ENCODE measurements at places on chromosomes 3 and 15. TPM values are rescaled to one million over a fixed set of nuclear protein-coding genes. Genes with fewer than 3 reads are reported as not detected.

The SCN5A gene
- total RNA-seq: 0.17 TPM

The RBPMS2 gene
- total RNA-seq: not detected

The FEZF2 gene
- total RNA-seq: not detected

GRCh38 chr3:124765197-124765840 is 35.1 kb downstream of the UMPS start:
- DNase-seq: no peak

DNA sequence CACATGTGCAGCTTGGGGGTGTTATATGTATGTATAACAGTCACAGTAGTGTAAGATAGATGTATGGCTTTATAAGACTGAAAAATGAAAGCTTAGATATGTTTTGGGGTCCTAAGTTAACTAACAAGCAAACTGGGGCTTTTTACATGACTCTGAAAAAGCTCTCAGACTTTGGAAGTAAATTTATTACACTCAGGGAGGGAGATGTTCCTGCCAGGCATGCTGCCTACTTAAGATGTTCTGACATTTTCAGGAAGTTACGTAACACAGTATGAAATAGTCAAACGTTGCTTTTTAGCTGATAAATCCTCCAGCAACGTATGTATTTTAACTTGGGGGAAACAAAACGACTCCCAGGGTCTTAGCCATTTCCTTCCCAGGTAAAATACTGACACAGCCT is 1.7 kb upstream of the IFT57 start:
- DNase-seq: no peak

DNA sequence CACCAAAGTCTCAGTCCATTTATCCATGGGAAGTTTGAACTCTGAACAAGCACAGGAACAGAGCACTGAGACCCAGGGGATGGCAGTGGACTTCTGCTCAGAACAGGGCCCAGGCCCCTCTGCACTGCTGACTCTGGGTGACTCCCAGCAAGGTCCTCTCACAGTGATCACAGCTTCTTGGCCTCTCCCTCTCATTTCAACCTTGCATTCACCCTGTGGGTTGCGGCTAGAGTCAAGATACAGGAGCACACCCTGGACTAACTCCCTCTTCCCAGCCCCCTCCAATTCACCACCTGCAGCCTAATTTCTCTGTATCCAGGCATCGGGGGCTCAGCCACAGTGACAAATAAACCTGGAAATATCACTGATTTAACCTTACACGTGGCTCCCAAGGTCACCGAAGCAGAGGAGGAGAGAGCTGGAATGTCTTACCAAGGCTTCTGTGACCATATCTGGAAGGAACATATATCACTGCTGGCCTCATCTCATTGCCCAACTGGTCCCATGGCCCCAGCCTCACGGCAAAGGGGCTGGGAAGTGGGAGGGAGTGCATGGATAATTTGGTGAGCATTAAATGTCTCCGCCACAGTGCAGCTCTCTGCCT is 1.2 kb downstream of the RTP3 start:
- DNase-seq: no peak

DNA sequence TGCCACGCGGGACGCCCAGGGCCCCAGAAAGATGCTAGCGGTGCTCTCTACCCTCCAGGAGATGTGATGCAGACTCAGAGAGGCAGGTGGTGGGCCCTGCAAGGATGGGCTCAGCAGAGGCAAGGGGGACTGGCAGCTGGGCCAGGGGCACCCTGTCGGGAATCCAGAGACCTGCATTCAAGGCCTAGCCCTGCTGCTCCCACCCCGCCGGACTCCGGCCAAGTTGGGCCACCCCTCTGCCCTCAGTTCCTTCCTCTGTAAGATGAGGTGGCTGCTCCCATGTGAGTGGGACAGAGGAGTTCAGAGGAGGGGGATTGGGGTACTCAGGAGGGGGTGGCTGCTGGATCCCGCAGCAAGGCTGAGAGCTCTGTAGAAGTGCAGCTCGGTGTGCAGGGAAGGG is 116.3 kb downstream of the TMEM266 start:
- no peak for DNase-seq

DNA sequence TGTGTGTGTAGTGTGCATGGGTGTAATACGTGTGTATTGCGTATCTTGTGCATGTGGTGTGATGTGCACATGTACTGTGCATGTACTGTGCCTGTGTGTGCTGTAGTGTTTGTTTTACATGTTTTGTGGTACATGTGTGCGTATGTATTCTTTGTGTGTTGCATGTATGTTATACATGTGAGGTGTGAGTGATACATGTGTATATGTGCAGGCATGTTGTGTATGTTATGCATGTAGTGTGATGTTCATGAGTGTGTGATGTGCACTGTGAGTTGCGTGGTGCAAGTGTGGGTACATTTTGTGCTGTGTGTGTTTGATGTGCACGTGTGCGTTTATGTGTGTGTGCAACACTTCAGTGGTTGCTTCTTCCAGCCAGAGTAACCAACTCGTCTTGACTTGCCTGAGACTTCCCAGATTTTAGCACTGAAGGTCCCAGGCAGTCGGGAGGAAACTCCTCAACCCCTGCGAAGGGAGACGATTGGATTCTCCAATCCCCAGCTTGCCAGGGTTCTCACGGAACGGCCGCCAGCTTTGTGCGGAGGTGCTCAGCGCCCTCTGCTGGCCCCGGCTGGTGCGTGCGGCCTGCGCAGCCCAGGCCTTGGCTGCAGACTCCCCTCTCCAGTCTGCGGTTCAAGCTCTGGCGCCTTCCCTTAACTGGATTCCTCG is 3.6 kb downstream of the GALNT15 start:
- peak; percentile 81 for DNase-seq

The GOLGA6L22 gene
- not detected for total RNA-seq

- DNase-seq: no peak
Observed at GRCh38 chr15:46543626-46544025, 908.8 kb downstream of the SQOR start.

DNA sequence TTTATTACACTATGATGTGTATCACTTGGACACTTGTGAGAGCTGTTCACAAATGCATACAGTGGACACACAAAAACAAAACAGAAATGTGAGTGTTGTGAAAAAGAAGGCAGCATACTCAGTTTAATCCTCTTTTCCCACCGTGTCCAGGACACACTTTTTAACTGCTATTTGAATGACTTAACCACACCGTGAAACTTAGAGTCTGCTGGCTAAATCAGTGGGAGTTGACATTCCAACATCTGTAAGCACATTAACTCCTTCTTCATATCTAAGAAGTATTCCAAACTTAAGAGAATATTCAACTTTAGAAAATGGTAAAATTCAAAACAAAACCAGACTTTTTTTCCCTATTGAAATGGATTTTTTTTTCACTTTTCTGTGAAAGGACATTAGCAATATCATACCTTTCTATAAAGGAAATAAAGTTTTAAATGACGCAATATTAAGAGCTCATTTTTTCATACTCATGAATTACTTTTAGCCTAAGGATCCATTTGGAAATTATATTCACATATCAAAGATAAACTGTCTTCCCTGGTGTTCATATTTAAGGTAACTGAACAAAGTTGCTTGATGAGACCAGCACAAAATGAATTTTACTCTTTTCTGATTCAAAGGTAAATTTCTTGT is 316.6 kb downstream of the RBMS3 start:
- no peak for DNase-seq

GRCh38 chr15:57696146-57696545 is 10.4 kb upstream of the POLR2M start:
- no peak for DNase-seq

DNA sequence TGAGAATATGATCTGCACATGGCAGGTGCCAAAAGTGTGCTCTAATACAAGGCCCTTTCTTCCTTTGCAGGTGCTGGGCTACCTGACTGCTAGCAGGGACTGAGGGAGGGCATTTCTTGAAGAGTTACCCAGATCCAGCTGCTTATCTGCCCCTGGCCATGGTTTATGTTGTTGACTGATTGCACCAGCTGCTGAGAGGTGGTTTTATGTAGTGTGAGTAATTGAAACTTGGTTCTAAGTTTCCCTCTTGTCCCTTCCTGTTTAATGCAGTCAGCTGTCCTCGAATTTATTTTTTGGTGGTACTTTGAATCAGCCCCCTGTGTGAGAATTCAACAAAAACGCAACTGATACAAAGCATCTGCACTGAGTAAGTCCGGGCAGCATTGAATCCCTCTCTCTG is 288.3 kb upstream of the C2CD4B start:
- peak; percentile 39 for DNase-seq

DNA sequence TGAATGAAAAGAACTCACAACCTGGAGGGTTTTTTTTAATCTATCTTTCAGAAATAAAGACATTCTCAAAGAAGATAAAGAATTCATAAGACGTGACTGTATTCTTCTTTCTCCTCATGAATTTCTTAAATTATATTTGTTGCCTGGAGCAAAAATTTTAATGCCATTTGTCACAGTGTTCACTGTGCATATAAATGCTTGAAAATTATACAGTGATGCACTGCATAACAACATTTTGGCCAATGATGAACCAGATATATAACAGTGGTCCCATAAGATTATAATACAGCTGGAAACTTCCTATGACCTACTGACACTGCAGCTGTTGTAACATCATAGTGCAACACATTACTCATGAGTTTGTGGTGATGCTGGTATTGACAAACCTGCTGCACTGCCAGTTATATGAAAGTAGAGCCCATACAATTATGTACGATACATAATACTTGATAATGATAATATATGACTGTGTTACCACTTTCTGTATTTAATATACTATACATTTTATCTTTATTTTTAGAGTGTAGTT is 67.3 kb downstream of the P2RY1 start:
- DNase-seq: no peak
